Psoas muscle (tissue), 8 donors: ENCODE measurements at places on chromosomes 6 and 20. TPM values are rescaled to one million over a fixed set of nuclear protein-coding genes. Genes with fewer than 3 reads are reported as not detected.
A peak's percentile ranks its signal among the peaks of the same experiment; 100 is the strongest.

Gene PHACTR2
- 48.8 TPM for total RNA-seq

Gene SLC22A1
- 0.89 TPM for total RNA-seq

Gene SLC25A27
- 6.8 TPM for total RNA-seq

DNA sequence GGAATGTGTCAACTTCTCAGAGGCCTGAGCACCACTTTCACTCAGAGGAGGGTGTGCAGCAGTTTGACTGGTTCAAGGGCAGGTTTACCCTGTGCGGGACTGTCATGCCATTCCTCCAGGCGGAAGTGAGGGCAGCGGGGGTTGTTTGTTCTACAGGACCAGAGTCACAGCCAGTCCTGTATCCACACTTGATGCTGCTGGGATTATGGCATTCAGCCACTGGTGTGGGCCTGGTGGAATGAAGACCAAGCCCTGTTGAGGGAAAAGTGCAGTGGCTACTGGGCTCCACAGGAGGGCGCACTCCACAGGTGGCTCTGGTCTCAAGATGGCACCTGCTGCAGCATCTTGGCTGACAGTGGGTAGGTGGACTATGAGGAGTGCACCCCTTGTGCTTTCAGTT is 14.8 kb downstream of the SEMG2 start:
- no peaks in the 10 kb centered on the region for H3K36me3 ChIP-seq
- no peaks in the 10 kb centered on the region for H3K4me1 ChIP-seq
- DNase-seq, result no peak
- H3K4me3 ChIP-seq, result no peak overlapping the region

- no peaks in the 10 kb centered on the region for H3K36me3 ChIP-seq
- no peak overlapping the region for H3K4me3 ChIP-seq
- no peaks in the 10 kb centered on the region for H3K27me3 ChIP-seq
- H3K27ac ChIP-seq, result no peak overlapping the region
Observed at GRCh38 chr6:141248021-141248799, 884.5 kb upstream of the GJE1 start.

Gene OR12D3
- total RNA-seq, result not detected

Gene RNF144B
- 94.9 TPM for total RNA-seq

Gene BPI
- total RNA-seq, result not detected

- H3K27me3 ChIP-seq, result no peaks in the 10 kb centered on the region
- H3K36me3 ChIP-seq, result peaks cover 10% of the 10 kb centered on the region
- H3K4me3 ChIP-seq, result no peak overlapping the region
- H3K4me1 ChIP-seq, result peaks cover 28% of the 10 kb centered on the region
Observed at GRCh38 chr6:43511824-43512415, 1.8 kb upstream of the LRRC73 start.

- peaks cover 5% of the 10 kb centered on the region for H3K4me1 ChIP-seq
- H3K36me3 ChIP-seq, result no peaks in the 10 kb centered on the region
- H3K27me3 ChIP-seq, result peaks cover 3% of the 10 kb centered on the region
- DNase-seq, result no peak
Observed at GRCh38 chr6:98843271-98844243, 9.2 kb downstream of the POU3F2 start.

- H3K36me3 ChIP-seq, result no peaks in the 10 kb centered on the region
- H3K4me3 ChIP-seq, result no peak overlapping the region
- no peak for DNase-seq
Observed at GRCh38 chr20:59786801-59787537, 146.5 kb downstream of the SYCP2 start.

GRCh38 chr20:3045042-3045815 is 623 bp upstream of the MRPS26 start:
- DNase-seq, result peak; percentile 91
- H3K27ac ChIP-seq, result peak overlapping the region; percentile 94
- peaks cover 5% of the 10 kb centered on the region for H3K36me3 ChIP-seq
- H3K27me3 ChIP-seq, result no peaks in the 10 kb centered on the region
- peaks cover 7% of the 10 kb centered on the region for H3K4me1 ChIP-seq

GRCh38 chr20:51953731-51954340 is 151.5 kb upstream of the SALL4 start:
- H3K27me3 ChIP-seq, result no peaks in the 10 kb centered on the region
- H3K4me1 ChIP-seq, result no peaks in the 10 kb centered on the region
- no peak overlapping the region for H3K27ac ChIP-seq
- no peak overlapping the region for H3K4me3 ChIP-seq
- no peaks in the 10 kb centered on the region for H3K36me3 ChIP-seq

Gene SCUBE3
- total RNA-seq, result 0.21 TPM

GRCh38 chr6:87230801-87231200 is 75.4 kb downstream of the ZNF292 start:
- no peaks in the 10 kb centered on the region for H3K4me1 ChIP-seq
- H3K27ac ChIP-seq, result no peak overlapping the region
- H3K4me3 ChIP-seq, result no peak overlapping the region
- H3K36me3 ChIP-seq, result peaks cover 13% of the 10 kb centered on the region
- H3K27me3 ChIP-seq, result no peaks in the 10 kb centered on the region

DNA sequence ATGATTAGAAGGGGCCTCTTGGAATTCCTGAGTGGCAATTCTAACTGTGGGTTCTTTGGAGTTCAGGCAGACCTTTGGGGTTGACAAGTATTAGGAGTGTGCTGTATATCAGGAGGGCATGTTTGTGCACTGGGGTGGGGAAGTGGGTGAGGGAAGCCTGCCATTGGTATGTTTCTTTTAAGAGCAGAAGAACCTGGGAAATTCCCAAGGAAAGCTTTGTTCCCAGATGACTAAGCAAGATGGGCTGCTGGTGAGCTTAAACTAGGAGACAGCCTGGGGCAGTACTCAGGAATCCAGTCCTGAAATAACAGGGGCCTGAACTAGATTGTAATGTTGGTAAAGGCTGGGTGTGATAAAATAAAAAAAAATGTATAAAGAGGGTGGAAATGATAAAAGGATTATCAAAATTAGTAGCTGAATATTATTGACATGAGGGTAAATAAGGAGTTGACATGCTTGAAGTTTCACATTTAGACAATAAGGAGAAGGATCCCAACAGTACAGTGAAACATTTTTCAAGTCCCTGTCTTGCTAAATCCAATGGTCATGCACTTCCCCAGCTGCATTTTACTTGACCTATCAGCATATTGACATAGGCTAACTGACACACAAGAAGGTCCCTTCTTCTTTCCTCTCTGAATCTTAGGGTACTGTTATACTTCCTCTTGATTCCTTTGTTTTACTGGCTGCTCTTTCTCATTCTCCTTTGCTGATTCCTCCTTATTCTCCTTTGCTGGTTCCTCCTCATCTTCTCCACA is 18.4 kb upstream of the IFNGR1 start:
- no peak for DNase-seq
- H3K4me1 ChIP-seq, result peaks cover 14% of the 10 kb centered on the region
- H3K4me3 ChIP-seq, result no peak overlapping the region
- no peaks in the 10 kb centered on the region for H3K27me3 ChIP-seq
- no peaks in the 10 kb centered on the region for H3K36me3 ChIP-seq
